ENCODE measurements at places on chromosomes 11 and 22.

DNA sequence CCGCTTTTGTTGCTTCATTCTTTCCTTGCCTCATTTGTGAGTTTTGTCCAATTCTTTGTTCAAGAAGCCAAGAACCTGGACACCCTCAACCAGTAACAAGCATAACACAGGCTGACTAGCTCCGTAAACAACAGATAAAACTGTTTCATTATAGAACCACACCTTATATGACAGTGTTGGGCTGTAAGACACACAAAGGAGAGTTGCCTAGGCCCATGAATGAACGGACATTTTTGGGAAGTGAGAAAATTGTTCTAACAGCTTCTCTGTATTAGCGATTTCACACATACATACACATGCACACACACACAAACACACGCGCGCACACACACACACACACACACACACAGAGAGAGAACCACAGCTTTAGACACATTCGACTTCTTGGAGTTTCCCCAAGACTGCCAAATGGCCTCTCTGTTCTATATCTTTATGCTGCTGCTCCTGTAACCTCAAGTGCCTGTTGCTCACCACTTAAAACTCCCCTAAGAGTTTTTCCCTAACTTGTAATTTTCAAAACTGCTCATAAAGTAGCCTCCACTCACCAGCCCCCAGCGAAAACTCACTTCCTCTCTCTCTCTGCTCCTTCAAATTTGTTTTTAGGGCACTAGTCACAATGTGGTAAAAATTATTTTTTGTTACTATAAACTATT is 35.9 kb downstream of the CTSC start:
- no peak for DNase-seq

GRCh38 chr11:126891556-126892217 is 108.9 kb downstream of the KIRREL3 start:
- DNase-seq, result no peak

DNA sequence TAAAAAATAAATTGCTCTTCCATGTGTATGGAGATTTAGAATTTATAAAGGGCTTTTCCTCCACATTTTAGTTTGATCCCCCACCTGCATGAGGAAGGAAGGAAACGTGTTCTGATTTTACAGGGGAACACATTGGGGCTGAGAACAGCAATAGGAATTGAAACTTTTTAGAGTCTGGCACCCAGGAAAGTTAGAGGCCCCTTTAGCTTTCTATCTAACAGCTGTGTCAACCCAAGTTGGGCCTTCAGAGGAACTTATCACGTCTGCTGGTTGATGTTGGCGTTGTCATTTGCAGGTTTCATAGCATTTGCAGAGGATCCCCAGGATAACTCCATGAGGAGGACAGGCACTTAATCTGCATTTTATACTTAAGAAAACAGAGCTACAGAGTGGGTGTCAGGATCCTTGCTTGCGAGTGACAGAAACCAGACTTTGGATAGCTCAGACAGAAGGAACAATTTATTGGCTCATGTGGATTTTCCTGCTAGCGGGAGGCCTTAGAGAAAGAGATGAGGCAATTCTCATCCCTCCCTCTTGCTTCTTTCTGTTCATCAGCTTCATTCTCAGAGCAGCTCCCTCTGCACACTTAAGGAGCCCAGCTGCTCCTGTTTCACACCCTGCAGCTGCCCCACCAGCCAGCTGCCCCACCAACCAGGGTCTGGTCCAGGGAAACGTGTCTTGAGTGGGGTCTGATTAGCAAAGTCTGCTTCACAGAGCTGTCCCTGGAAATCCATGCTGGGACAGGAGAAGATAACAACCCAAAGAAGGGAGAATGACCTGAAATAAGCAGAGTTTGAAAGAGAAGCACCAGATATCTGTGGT is 92.5 kb upstream of the OR4B1 start:
- no peak for DNase-seq

DNA sequence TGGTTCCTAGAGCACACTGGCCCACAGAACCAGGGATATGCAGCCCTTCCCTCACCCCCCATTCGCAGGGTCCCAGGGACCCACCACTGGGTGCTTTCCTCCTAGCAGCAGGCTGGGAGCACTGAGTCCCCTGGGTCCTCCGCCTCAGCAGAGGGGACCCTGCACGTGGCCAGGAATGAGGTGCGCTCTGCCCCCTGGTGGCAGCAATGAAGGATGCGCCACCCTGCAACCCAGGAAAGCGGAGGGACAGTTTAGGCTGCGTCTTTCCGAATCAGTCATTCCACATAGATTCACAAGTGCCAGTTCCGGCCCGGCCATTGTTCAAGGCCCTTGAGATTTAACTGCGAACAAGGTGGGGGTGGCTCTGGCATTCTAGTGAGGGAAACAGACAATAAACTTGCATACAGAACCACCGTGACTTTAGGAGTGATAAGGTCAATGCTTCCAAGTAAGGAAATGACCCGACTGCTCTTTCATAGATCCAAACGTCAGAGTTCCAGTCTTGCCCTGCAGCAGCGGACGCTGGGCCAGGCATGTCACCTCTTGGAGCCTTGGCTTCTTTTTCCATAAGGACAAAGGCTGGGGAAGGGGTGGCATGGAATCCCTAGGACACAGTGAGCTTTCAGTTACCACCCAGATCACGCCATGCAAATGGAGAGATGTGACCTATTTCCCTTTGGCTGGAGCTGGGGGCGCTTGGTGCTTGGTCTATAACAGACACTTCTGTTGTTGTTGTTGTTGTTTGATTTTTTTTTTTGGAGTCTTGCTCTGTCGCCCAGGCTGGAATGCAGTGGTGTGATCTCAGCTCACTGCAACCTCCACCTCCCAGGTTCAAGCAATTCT is 7.7 kb downstream of the RIN1 start:
- peak; percentile 61 for DNase-seq

- DNase-seq, result no peak
Observed at GRCh38 chr11:72821221-72821919, 7.2 kb downstream of the ATG16L2 start.

GRCh38 chr11:61973476-61974162 is 6.2 kb upstream of the FTH1 start:
- DNase-seq, result no peak

DNA sequence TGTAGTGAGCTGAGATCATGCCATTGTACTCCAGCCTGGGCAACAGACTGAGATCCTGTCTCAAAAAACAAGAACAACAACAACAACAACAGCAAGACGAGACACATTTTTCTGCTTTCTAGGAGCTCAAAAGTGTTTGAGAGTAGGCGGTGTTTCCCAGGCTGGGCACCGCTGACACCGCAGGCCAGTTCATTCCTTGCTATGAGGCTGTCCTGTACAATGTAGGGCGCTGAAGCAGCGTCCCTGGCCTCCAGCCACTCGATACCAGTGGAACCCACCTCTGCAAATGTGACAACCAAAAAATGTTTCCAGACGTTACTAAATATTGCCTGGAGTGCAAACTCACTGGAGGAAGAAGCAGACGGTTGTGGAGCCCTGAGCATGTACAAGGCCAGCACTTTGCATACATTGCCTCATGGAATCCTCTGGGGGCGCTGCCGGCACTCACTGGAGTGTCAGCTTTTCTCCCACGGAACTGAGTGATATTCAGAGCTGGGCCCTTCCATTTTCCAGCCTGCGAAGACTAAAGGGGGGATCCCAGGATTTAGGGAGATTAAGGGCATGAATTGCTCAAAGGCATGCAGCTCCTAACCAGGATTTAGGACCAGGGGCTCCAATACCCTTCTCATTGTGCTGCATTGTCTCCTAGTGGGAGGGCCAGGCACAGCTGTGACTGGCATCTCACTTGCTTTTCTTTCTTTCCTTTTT is 5.8 kb upstream of the MIEF1 start:
- peak; percentile 22 for DNase-seq

GRCh38 chr11:6523253-6523652 is 26.2 kb downstream of the DNHD1 start:
- DNase-seq, result no peak

GRCh38 chr11:76252631-76253070 is 46.3 kb upstream of the WNT11 start:
- no peak for DNase-seq

DNA sequence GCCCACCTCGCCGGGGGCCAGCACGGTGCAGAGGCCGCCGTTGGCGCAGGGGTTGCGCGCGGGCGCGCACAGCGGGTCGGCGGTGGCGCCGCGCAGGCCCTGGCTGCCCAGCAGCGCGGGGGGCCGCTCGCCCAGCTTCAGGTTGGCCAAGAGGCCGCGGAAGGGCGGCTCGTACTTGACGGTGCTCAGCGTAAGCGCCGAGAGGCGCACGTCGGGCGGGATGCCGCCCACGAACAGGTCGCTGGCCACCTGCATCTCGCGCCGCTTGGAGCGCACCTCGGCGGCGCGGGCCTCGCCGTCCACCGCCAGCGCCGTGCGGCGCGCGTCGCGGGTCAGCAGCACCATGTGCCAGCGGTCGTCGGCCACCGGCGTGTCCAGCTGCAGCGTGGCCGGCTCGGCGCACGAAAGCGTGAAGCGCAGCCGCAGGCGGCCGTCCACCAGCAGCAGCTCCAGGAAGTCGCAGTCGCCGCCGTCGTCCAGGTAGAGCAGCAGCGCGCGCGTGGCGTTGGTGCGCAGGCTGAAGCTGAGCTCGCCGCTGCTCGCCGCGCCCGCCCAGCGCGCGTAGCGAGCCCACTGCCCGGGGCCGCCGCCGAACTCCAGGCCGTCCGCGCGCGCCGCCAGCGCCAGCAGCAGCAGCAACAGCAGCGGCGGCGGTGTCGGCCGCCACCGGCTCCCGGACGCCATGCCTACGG is 9.8 kb downstream of the NRXN2 start:
- DNase-seq, result no peak

DNA sequence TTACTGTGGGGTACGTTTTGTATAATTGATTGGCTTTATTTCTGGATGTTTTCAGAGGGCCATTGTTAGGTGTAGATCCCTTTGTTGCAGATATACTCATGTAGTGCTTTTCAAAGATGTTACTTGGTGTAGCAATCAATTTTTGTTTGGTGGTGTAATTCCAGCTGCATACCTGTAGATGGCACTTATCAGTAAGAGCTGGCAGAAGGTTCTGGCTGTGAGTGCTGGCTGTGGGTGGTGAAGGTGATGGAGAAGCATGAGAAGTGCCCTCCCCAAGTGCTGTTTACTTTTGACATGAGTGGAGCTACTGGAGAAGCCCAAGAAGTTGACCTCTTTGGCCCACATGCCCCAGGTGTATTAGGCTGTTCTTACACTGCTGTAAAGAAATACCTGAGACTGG is 1074.9 kb downstream of the FAM181B start:
- no peak for DNase-seq

DNA sequence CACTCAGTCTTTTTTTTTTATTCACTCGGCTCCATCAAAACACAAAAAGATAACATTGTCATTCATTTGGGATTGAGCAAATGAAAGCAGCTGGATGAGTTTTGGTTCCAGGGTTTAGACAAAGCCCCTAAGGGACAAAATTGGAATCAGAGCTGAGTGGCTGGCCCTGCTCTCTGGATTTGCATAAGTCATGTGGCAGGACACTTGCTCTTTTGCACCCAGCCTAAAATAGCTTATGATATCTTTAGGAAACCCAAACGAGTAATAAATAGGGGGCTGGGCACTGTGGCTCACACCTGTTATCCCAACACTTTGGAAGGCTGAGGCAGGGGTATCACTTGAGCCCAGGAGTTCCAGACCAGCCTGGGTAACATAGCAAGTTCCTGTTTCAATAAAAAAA is 11.0 kb upstream of the TMEM121B start:
- DNase-seq, result no peak

- no peak for DNase-seq
Observed at GRCh38 chr11:29251738-29252137, 765.1 kb downstream of the KCNA4 start.

- no peak for DNase-seq
Observed at GRCh38 chr22:41870786-41871185, 37.9 kb downstream of the SREBF2 start.

GRCh38 chr11:129722529-129722928 is 93.1 kb upstream of the TMEM45B start:
- no peak for DNase-seq

DNA sequence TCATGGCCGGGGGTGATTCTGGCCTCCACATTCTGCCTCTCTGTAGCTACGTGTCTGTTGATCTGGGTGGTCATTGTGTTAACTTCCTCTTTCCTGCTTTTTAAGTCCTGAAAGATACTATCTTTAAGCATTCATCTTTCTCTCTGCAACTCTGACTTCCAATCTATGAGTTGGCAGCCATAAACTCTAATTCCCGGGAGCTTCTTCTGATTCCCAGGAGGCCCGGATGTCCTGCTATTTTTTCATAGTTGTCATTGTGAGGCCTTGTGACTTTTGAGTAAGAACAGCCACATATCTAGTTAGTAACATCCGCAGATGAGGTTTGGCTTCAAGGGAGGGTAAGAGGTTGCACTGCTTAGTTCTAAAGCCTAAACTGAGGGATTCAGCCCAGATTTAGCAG is 107.8 kb downstream of the SYN3 start:
- DNase-seq, result no peak

All from NCI-H2029 (cell line).